ENCODE measurements at places on chromosomes 2 and 18. TPM values are rescaled to one million over a fixed set of nuclear protein-coding genes. Genes with fewer than 3 reads are reported as not detected.
A peak's percentile ranks its signal among the peaks of the same experiment; 100 is the strongest.

The PROKR1 gene
- not detected for total RNA-seq

The IL1F10 gene
- total RNA-seq: not detected

The TUBA4B gene
- total RNA-seq: not detected

The DPP10 gene
- total RNA-seq: 0.32 TPM

The CYBRD1 gene
- 58.3 TPM for total RNA-seq

The ALPG gene
- total RNA-seq: not detected

The TGFBRAP1 gene
- total RNA-seq: 8.6 TPM

The FANCL gene
- total RNA-seq: 10.8 TPM

The POTEJ gene
- not detected for total RNA-seq

The MCEE gene
- 38.3 TPM for total RNA-seq

The SERPINB10 gene
- not detected for total RNA-seq

DNA sequence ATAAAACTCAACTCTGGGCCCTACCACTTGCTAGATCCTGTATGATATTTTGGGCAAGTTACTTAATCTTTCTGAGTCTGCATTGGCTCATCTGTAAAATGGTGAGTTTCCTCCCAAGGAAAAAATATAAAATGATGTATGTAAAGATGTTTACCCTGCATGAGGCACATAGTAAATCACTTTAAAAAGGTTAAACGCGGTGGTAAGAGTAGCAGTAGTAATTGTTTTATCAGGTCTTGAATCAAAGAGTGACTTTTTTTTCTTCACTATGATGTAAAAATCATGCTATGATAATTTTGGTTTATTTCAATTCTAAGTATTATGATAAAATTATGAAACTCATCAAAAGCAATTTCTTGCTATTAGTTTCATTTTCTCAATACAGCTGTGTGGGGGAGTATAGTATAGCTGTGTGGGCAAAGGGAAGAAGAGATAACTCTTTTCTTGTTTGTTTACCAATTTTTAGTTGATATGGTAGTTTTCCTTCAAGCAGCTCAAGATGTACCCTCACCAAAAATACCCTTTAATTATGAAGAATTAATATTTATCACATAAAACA is 10.7 kb downstream of the ARHGAP15 start:
- no peak for DNase-seq

DNA sequence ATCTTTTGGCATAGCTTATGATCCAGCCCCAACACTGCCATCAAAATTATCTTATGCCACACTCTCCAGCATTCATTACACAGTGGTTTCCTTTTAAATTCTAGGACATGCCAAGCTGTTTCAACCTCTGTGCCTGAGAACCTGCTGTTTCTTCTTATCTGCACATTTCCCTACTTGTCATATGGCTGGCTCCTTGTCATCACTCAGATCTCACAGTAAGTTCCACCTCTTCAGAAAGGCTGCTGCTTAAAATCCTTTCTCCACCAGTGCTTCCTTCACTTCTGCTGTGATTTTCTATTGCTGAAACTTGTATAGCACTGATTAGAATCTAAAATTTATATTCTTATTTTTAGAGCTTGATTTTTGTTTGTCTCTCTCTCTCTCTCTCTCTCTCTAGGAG is 43.4 kb downstream of the MC4R start:
- no peak for DNase-seq

DNA sequence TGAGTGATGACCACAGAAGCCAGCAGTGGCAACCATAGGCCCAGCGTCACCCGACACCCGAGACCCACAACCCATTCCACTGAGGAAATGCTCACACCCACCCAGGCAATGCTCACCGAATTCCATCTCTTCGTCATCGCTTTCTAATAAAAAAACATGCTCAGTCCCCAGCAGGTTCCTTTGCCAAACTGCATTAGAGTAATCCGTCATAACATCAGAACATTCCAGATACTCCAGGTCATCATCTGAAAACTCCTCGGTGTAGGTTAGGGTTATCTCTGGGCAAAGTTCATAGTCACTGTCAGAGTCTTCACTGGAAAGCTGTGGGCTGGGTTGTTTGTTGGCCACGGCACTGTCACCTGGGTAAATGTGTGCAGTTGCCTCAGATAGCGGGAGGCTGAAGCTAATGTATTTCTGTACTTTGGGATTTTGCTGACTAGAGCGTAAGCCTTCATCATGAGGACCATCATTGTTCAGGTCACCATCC is 49.3 kb downstream of the ALPK2 start:
- DNase-seq: no peak

GRCh38 chr2:241459520-241459919 is 48.9 kb downstream of the STK25 start:
- DNase-seq: no peak

DNA sequence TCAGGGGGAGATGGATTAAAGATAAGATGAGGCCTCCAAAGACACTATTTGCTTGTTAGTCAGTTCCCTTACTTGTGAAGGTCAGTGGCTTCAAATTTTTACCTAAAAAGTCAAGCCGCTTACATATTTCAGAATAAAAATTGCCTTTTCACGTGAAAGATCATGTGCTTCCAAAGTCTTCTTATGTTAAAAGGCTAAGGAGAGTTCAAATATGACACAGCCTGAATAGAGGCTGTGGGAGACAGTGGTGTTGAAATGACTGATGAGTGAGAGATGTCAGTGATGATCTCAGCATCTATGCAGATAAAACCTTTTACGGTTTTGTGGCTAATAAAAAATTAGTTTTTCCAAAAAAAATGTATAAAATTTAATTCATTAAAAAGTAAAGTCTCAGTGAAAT is 40.5 kb downstream of the UPP2 start:
- no peak for DNase-seq

GRCh38 chr2:8525582-8526402 is 156.1 kb upstream of the ID2 start:
- DNase-seq: peak; percentile 87

- no peak for DNase-seq
These were observed 31.3 kb upstream of the AFTPH start for GRCh38 chr2:64492821-64493220.

Measured in Right ventricle myocardium superior (tissue), 1 donor.